Activated T-cell treated with anti-CD3 and anti-CD28 coated beads, Interleukin-2, amount 50 U/mL, for 4 hours (primary cell): ENCODE measurements at places on chromosomes 7 and 10. TPM values are rescaled to one million over a fixed set of nuclear protein-coding genes. Genes with fewer than 3 reads are reported as not detected.

- no peak for DNase-seq
These were observed 325.5 kb upstream of the C7orf33 start for GRCh38 chr7:148264933-148265557.

- DNase-seq: no peak
These were observed 78.6 kb downstream of the LCOR start for GRCh38 chr10:96910488-96911395.

- DNase-seq: no peak
These were observed 6.5 kb downstream of the STAMBPL1 start for GRCh38 chr10:88886557-88886956.

GRCh38 chr10:9253121-9253520 lies 1198.6 kb downstream of the GATA3 start:
- DNase-seq: no peak

The COL26A1 gene
- not detected for total RNA-seq
